ENCODE measurements at places on chromosomes 16 and 17.

DNA sequence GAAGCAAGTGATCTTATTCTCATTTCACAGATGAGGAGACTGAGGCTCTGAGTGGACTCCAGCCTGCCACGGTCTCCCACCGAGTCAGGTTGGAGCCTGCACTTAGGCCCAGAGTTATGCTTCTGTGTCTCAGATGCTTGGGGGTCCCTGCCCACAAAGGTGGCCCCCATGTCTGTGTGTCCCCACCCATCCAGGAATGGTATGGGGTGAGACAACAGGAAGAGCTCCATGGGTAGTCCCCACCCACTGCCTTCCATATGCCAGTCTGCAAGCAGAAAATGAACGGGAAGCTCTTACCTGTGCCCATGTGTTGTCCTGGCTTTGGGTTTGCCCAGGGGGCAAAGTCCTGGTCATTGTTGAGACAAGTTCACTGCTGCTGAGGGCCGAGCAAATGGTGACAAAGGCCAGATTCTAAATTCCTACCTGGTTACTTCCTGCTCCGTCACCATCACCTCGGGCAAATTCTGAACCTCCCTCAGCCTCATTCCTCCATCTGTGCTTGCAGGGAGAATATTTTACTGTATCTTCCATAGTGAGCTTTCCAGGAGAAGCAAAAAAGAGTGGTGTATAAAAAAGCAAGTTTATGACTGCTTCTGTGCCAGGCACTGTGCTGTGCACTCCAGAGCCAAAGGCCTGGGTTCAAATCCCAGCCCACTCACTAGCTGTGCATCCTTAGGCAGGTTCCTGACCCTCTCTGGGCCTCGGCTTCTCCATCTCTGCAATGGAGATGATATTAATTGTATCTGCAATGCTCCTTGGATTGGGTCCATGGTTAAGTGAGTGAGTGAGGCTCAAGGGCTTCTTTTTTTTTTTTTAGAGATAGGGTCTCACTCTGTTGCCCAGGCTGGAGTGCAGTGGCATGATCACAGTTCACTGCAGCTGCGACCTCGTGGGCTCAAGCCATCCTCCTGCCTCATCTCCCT lies 9.3 kb downstream of the IL4R start:
- DNase-seq, result no peak

- DNase-seq, result no peak
Observed at GRCh38 chr16:57530104-57530521, 6.3 kb downstream of the CCDC102A start.

DNA sequence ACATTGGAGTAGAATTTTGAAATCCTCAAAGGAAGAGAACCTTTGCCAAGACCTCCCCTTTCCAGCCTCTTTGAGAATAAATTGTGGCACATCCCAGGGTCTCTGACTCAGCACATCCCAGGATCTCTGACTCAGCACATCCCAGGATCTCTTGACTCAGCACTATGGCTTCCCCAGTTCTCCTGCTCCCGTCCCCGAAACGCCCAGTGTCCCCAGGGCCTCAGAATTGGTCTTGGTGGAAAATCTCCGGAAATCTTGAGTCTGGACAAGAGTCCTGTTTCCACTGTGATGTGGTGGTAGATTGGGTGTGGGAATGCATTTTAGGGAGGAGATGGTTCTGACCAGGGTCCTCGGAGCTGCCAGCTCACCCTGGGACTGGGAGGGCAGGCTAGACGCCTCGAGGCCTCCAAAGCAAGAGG lies 19.2 kb downstream of the PLXDC1 start:
- DNase-seq, result no peak

DNA sequence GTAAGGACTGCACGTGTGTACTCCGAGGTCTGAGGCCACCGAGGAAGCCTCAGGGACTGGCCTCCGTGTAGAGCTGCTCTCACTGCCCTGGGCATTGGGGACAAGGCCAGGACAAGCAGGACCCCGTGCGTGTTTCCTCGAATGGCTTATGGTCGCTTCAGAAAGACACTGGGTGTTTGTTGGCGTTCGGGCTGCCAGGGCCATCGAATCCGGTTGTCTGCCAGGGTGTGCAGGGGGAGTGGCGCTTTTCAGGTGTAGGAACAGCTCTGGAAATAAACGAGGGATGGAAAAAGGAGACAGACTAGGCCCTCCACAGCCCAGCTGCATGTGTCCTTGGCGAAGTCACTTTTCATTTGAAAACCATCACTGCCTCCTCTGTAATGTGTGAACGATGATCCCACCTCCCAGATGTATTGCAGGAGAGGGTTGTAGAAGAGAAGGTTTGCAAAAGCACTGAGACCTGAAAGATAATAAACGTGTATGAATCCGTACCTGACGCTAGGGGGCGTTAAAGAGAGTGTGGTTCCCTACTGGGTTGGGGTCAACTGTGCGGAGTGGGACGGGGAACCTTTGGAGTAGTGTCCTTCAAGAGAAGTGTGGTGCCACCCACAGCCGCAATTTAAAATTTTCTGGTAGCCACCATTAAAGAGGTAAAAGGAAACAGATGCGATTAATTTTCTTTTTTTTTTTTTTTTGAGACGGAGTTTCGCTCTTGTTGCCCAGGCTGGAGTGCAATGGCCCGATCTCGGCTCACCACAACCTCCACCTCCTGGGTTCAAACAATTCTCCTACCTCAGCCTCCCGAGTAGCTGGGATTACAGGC lies 2.1 kb upstream of the ZSCAN10 start:
- no peak for DNase-seq

DNA sequence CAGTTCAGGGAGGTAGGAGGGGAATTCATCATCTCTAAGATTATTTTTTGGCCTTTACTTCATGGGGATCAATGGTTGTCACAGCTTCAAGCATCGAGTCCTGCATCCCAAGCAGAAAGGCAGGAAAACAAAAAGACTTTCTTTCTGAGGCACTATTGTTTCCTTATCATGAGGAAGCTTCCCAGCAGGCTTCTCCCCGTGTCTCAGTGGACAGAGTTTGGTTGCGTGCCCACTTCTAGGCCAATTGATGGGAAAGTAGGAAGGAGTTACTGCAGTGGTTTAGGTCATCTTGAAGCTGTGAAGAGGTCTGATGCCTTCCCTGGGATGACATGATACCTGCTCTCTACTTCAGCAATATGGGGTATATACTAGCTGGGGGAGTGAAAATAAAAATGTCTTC lies 175.3 kb upstream of the CDH13 start:
- no peak for DNase-seq

DNA sequence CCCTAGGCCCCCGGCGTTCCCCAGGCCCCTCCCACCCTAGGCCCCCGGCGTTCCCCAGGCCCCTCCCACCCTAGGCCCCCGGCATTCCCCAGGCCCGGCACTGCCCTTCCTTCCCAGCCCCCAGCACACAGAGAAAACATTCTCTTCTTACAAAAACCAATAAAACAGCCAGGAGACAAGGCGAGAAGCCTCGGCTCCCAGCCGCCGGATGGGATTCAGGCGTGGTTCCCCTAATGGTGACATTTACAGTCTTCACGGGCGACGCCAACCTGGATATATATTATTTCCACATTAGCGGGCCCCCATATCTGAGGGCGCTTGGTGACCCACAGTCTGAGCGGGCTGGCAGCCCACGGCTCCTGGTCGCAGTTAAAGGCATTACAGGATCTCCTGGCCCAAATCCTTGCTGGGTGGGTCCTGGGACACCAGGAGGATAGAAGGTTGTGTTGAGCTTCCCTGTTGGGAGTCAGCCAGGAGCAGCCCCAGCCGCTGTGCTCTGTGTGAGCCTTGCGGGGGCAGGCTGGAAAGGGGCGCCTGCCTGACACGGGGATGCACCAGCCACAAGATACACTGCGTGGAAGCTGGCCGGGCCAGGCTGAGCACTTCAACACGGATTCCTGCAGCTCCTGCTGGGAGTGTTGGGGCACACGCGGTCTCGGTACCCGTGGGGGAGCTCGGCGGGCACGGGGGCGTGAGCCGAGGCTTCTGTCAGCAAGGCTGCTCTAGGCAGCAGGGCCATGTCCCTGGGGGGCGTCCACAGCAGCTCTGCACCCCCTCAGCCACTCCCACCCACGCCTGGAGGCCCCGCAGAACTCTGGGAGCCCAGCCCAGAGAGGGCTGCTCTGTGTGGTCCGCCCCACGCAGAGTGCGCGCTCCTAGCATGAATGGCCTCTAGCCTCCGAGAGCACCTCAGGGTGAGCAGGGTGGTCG lies 83.7 kb downstream of the LMF1 start:
- peak; percentile 61 for DNase-seq

DNA sequence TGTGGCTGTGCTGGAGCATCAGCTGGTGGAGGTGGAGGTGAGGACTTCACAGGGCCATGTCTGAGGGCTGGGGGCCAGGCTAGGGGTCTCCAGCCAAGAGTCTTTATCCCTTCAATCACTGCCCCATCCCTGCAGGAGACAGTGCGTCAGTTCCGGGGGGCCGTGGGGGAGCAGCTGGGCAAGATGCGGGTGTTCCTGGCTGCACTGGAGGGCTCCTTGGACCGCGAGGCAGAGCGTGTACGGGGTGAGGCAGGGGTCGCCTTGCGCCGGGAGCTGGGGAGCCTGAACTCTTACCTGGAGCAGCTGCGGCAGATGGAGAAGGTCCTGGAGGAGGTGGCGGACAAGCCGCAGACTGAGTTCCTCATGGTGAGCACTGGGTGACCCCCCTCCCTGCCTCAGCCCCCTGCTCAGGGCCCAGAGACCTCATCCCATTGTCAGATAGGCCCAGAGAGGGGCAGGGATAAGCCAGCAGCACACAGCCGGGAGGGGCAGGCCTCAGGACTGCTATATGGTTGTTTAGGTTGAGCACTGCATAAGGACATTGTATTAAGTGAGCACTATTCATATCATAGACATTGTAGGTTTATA lies 2.3 kb upstream of the PYDC1 start:
- no peak for DNase-seq

GRCh38 chr16:65010125-65010524 lies 111.7 kb downstream of the CDH11 start:
- DNase-seq, result no peak

DNA sequence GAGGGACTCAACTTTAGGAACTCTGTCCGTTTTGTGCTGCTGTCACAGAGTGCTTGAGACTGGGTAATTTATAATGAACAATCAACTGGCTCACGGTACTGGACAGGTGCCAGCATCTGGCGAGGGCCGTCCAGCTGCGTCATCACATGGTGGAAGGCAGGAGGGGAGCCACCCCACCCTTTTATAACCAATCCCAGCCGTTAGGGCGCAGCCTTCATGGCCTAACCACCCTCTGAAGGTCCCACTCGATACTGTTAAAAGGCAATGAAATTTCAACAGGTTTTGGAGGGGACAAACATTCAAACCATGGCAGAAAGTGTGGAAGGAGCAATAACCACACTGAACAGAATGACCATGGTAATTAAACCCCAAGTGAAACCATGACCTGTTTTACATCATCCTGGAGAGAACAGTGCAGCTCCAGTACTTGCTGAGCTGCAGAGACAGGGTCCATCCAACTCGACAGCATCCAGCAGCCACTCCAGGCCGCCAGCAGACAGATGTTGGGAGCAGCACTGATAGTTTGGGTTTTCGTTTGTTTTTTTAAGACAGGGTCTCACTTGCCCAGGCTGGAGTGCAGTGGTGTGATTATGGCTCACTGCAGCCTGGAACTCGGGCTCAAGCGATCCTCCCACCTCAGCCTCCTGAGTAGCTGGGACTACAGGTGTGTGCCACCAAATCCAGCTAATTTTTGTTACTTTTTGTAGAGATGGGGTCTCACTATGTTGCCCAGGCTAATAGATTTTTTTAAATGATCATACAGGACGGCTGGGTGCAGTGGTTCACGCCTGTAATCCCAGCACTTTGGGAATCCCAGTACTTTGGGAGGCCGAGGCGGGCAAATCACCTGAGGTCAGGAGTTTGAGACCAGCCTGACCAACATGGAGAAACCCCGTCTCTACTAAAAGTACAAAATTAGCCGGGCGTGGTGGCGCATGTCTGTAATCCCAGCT lies 11.0 kb downstream of the CHMP6 start:
- DNase-seq, result no peak

DNA sequence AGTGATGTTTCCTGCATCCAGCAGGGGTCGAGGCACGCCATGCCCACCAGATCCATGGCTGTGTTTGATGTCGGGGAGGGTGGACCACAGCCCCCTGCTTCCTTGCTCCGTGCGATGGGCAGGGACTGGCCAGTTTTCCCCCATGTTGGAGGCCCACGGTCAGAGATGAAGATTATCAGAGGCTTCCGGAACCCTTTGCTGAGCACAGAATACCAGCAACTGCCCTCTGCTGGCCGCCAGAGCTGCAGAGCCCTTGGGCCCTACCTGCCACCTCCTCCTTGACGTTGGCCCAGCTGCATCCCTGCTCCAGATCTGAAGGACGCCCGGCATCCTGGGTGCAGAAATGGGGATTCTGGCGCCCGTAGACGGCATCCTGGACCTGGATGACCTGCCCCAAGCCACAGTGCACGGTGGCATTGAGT lies 23.7 kb upstream of the BCO1 start:
- peak; percentile 62 for DNase-seq

- no peak for DNase-seq
Observed at GRCh38 chr17:74571621-74572270, 4.4 kb upstream of the CD300H start.
